Cortex of kidney (tissue), 1 donor: ENCODE measurements at places on chromosomes 5 and 9.
A peak's percentile ranks its signal among the peaks of the same experiment; 100 is the strongest.

DNA sequence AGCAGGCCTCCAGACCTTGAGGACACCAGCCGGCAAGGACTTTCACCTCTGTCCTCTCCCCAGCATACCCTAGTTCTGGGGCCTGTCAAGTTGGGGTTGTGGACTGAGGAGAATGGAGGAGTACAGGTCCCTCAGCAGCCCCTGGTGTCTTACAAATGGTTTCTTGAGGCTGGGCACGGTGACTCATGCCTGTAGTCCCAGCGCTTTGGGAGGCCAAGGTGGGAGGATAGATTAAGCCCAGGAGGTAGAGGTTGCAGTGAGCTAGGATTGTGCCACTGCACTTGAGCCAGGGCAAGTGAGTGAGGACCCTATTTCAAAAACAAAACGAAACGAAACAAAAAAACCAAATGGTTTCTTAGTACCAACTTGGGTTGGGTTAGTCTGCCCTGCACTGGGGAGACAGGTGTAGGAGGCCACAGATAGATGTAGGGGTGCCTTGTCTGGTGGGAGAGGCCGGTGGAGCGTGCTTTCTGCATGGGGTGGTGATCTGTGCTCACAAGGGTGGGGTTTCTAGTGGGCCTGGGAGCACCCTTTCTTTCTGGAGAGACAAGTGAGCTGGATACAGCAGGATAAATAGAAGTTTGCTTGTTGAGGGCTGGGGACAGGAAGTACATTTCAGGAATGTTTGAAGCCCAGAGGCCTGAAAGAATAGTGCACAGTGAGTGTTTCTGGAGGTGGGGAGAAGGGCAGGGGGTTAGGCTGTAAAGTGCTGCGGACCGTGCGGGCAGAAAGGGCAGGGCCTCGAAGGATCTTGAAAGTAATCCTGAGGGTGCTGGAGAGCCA, 37.7 kb upstream of the PSD2 start:
- no peak for DNase-seq

DNA sequence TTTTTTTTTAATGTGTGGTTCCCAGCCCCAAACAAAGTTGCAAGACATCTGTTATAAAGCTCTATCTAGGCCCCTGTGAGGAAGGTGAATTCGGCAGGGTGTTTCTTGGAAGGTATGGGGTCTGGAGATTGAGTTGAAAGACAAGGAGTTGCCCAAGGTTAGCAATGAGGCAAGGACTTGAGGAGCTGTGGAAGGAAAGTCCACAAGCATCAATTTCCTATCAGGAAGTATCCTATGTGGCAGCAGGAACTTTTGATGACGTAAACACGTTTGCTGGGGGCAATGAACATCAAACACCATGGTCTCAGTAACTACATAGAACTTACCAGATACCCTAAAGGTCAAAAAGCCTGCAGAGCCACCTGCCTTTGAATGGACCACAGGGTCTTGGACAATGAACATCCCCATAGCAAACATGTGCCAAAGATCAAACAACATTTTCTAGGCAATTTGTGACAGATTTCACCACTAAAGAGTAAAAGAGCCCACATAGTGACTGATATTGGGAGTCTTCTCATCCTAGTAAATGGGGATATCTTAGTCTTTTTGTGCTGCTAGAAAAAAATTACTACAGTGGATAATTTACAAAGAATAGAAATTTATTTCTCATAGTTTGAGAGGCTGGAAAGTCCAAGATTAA, 145.1 kb downstream of the GCNT1 start:
- DNase-seq: no peak

GRCh38 chr9:114315723-114316363, 7.1 kb upstream of the ORM1 start:
- DNase-seq: no peak

DNA sequence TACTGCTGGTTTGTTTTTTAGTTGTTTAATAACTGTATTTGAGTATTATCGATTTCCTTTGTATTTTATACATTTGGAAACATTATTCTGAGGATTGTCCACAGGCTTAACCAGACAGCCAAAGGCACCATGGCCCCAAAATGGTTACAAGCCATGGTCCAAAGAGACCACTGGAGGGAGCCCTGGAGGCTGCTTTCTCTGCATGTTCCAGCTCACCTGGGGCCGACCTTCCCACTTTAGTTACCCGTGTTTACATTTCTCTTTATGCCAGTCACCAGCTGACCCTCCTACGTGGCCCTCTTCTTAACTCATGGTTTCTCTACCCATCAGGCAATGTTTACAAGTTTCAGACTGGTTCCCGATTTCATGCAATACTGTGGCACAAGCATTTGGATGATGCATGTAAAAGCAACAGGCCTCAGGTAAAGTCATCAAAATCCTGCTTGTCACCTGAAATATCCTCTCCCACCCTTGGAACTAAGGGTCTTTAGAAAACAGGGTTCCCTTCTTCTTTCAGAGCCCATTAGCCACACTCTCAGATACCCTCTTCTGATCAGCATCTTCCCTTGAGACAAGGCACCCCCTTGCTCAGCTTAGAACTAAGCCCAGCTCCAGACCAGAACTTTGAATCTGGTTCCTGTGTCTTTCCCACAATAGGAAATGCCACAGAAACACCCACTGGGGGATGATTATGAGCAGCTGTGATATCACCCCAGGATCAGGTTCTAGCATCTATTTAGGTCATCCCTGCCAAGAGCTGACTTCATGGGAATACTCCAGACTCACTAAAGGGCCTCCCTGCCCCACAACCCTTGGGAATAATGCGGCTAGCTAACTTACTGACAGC, 49.9 kb upstream of the GARNL3 start:
- no peak for DNase-seq

- DNase-seq: no peak
Measured at GRCh38 chr5:33631786-33632185, 191.0 kb downstream of the TARS1 start.

DNA sequence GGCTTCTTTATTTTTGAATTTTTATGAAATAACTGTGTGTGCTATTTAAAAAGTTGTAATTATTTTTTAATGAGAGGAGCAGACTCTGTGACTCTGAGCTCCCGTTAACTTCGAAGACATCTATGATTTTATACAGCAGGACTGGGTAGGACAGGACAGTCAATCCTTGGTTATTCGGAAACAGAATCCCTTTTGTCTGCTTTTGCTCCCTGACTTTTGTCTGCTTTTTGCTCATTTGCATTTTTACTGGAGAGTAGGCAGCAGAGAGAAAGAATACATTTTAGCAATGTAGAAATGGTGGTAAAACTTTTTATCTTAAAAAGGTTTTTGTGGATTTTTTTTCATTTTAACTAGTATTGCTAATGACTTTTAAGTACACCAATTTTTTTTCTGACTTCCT, 303.6 kb downstream of the ARHGAP26 start:
- DNase-seq: no peak

- DNase-seq: no peak
Measured at GRCh38 chr5:132480546-132480892, 10.1 kb downstream of the IRF1 start.

GRCh38 chr5:96680759-96681470, 18.7 kb downstream of the CAST start:
- DNase-seq: no peak

- no peak for DNase-seq
Measured at GRCh38 chr9:38141746-38142591, 72.9 kb upstream of the SHB start.

- DNase-seq: no peak
Measured at GRCh38 chr9:98550206-98550820, 158.4 kb downstream of the GABBR2 start.

- DNase-seq: no peak
Measured at GRCh38 chr5:175892015-175892800, 20.8 kb downstream of the CPLX2 start.

GRCh38 chr5:39801306-39801705, 376.5 kb upstream of the DAB2 start:
- no peak for DNase-seq

GRCh38 chr5:42306287-42306686, 117.0 kb upstream of the GHR start:
- DNase-seq: no peak

GRCh38 chr5:125276096-125276495, 529.7 kb upstream of the ZNF608 start:
- no peak for DNase-seq

- DNase-seq: no peak
Measured at GRCh38 chr9:70947511-70947910, 173.9 kb downstream of the TRPM3 start.

GRCh38 chr9:131018621-131019020, 9.6 kb downstream of the LAMC3 start:
- DNase-seq: no peak

DNA sequence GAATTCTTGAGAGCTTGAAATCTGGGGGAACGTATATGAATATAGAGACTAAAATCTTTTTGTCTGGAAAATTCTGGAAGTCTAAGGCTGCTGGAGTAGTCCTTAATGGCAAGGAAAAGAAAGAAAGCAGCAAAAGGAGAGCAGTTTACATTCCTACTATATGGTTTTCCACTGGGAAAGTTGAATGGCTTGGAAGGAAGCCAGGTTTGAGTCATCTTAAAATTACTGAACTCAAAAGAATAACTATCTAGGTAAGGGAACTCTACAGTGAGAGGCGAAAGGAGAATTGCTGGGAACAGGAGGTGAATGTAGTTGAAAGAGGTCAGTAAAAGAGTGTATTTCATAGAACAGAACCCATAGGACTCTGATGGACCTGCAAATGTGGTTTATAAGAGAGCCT, 258.1 kb upstream of the EDIL3 start:
- DNase-seq: no peak

- DNase-seq: no peak
Measured at GRCh38 chr9:22622815-22623214, 176.2 kb downstream of the DMRTA1 start.

GRCh38 chr9:119071636-119072035, 297.6 kb downstream of the BRINP1 start:
- DNase-seq: no peak

DNA sequence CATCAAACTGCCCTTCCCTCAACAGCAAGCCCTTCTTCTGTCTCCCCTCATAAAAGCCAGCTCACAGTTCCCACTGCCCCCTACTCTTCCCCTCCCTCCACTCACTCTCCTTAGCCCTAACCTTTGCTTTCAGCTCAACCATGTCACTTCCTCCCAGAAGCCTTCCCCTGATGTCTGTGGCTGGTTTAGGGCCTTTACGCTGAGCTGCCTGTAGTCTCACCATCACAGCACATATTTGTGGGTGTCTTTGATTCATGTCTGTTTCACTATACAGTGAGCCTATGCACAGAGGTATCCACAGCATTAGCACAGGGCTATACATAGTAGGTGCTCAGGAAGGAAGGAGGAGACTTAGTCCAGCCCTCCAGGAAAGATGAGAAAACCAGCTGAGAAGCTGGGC, 34.7 kb downstream of the C9orf50 start:
- no peak for DNase-seq

- DNase-seq: peak; percentile 61
Measured at GRCh38 chr9:137205126-137206069, at the start of the genes NDOR1 and TMEM203. Gene NDOR1 (plus strand): TSS chr9:137205700. CDS start chr9:137205778, 78 bp downstream. Gene TMEM203 (minus strand): TSS chr9:137205648. CDS start chr9:137205414, 234 bp downstream.

GRCh38 chr5:89981878-89982773, 427.4 kb downstream of the CETN3 start:
- no peak for DNase-seq

DNA sequence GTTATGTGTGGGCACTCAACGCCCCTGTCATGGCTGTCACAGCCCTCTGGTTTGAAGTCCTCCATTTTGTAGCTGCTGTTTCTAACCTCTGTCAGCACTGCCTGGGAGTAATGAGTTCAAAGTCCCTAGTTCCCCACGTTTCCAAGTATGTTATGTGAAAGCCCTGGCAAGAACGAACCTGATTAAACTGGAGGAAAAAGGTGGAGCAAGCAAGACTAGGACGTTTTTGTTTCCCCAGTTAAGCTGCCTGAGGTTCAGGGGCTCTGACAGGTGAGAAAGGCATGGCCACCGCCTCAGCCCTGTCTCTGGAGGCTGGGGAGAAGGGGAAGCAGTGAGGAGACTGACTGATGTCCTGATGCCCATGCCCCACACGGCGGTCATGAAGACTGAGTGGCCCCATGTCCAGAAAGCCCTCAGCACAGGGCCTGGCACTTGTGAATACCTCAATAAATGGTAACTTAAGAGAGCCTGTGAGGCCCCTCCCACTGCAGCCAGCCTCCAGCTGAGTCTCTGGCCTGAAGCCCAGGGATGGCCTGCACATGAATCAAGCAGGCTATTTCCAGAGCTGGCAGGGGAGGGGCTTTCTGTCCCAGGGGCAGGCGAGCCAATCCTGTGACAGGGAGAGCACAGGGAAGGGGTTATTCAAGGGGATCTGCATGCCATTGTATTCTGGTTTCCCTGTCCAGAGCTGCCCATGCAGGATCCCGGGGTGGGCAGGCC, 61.8 kb downstream of the PFDN1 start:
- no peak for DNase-seq

DNA sequence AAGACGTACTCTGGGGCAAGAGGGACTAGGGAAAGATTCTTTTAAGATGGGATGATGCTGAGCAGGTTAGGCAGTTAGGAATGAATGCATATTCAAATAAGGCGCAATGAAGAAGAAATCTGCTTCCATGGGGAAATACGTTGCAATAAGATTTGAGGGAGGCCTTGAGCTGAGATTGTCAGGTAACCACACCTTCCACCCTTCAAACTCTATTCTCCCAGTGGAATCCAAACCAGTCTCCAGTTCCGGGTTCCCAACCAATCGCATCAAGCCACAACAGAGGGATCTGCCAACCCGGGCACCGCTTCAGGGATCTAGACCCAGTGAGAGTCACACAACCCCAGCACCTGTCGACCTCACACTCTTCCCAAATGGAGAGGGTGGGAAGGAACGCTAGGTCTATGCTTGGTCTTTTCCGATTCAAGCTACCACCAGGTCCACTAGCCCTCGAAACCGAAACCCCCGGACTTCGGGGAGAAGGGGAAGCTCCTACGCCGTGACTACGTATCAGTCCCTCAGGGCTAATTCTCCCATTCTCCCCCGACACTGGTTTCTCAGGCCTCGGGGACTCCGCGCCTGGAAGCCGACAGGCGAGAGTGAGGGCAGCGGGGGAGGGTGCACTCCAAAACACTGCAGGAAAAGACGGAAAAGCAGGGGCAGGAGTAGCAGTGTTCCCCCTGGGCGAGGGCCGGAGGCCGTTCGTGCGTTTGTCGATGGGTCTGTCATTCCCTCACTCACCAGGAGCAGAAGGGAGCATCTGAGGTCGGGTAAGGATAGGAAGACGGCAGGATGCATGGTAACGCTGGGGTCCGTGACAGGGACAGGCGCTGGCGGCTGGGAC, 534 bp downstream of the ERP44 start:
- DNase-seq: no peak

DNA sequence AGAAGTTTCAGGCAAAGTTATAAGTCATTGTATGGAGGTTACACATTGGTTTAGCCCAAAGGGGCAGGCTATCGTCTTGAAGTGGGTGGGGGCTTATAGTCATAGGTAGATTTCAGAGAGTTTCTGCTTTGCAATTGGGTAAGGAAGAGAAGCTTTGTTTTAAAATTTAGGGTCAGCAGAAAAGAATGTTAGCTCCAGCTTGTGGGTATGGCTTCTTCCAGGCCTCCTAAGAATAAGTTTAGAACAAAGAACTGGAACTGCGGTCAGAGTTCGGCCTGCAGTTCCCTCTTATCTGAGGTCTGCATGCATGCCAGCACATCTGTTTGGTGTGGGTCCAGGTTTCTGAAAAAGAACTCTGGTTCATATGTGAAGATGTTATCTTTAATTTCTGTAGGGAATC, 96.1 kb downstream of the CYFIP2 start:
- DNase-seq: no peak

GRCh38 chr9:2761424-2761823, 44.1 kb downstream of the KCNV2 start:
- DNase-seq: no peak

GRCh38 chr5:93607367-93608258, 24.6 kb downstream of the NR2F1 start:
- no peak for DNase-seq

- no peak for DNase-seq
Measured at GRCh38 chr9:22285066-22285465, 161.6 kb upstream of the DMRTA1 start.
